ENCODE measurements at places on chromosomes 5 and 9.
A peak's percentile ranks its signal among the peaks of the same experiment; 100 is the strongest.

GRCh38 chr9:107894572-107895261 is 405.1 kb upstream of the KLF4 start:
- DNase-seq: no peak

DNA sequence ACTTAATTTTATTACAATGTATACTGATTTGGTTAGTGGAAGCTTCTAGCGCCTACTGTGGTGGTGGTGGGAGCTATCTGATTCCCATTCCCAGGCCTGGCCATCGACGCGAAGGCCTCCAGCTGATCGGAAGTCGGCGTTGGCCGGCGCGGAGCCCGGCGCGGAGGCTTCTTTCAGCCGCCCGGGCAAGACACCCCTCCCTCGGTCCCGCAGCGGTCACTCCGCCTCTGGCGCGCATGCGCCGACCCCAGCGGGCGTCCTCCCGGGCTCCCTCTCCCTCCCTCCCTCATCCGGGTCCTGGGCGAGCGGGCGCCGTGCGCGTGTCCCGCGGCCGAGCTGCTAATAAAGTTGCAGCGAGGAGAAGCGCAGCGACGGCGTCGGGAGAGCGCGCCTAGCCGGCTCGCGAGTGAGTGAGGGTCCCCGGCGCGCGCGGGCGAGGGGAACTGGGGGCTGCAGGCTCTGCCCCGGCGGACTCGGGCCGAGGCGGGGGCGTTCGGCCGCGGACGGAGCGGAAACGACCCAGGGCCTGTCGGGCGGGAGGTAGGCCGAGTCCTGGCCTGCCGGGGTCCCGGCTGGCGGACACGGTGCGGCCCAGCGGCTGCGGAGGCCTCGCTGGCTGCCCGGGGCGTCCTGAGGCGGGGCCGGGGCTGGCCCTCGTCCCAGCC is at the start of gene SMAD5:
TSS of gene SMAD5 (plus strand) at position 289 of the 665 bp plus-strand sequence. CDS start 20,916 bp downstream, outside the sequence.
- peak; percentile 90 for DNase-seq

DNA sequence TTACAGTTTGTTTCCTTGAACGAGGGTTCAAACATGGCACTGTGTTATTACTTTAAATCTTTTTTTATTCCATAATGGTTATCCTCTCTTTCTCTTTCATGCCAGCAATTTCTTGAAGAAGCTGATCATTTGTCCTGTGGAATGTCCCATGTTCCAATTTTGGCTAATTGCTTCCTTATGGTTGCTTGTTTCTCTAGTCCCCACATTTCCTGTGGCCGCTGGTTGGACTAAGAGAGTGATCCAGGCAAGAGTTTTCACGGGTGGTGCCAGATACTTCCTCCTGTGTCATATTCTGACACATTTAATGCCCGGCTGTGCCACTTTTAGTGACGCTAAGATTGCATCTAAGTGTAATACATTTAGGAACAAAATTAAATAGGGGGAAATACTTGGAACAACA is 83.8 kb upstream of the FAM169A start:
- DNase-seq: no peak

DNA sequence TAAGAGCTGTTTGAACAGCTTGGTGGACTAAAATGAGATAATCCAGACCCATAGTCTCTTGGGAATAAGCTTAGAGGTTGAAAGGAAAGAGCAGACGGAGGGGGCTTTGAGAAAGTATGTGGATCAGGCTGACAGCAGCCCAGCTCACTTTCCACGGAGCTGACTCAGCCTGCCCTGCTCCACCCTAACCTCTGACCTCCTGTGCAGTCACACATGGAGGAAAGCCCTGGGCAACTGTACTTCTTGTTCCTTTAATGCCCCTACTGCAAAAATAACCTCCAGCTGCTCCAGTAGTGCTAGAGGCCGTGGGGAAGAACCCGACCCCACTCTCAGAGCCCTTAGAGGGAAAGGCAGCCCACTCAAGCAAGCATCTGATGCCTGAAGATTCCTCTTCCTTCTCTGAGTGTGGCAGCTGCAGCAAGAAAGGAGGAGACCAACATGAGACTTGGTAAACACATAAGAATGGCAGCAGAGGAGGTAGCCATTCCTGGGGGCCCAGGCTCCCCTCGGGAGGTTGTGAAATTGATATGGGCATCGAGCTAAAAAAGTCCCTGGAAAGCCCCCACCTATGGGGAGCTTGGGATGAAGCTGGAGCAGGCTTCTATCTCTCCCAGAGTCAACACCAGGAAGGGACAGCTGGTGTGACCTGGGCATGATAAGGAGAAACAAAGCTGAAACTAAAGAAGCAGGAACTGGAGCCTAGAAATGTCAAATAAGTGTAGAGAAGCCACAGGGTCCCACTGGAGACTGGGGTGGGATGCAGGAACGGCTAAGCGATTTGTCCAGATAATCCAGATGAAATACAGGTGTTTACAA is 204.3 kb downstream of the PIK3R1 start:
- DNase-seq: no peak

DNA sequence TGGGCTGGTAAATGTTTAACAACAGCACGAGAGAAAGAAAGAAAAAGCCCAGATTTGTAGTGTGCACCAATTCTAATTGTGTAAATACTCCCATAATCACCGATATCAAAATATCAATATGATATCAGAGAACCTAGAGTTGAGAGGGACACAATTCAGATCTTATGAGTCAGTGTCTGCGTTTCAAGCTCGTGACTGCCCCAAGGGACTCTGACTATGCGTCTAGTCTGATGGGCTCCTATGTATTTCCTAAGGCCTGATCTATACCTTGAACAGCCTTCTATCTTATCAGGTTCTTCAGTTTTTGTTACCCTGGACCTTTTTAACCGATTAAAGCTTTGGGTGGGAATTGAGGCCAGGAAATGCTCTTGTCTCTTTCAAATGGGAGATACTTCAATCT is 243.0 kb upstream of the SLC24A2 start:
- DNase-seq: no peak

- no peak for DNase-seq
These were observed 28.9 kb downstream of the HSDL2 start for GRCh38 chr9:112408819-112409218.

DNA sequence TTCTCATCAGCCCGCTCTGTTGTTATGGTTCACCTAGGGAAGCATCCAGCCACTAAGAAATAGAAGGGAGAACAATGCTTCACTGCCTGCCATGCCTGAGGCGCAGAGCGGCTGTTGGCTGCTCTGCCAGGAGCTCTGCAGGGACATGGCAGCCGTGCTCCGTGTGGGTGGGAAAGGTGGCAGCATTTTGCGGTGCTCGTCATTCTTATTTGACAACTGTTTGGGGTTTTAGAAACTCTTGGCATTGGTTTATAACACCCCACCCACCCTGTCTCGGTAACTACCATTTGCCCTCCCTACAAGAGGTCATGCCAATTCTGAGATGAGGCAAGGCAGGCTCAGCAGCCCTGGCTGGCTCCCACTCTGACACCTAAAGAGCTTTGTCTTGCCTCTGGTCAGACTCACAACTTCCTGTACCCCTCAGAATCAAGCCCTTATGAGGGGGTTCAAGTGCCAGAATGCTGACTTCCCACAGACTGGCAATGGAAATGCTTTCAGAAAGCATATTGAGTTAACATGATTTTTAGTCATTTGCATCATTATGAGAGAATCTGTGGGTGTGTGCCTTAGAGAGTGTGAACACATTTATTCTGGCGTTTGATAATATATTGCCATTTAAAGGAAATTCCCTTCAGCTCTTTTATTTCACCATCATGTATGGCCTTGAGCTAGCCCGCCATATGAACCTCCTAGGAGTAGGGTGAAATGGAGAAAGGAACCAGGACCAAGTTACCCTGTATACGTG is 288.0 kb upstream of the ANKRD55 start:
- no peak for DNase-seq

- no peak for DNase-seq
These were observed 23.4 kb downstream of the PTCH1 start for GRCh38 chr9:95493402-95493801.

DNA sequence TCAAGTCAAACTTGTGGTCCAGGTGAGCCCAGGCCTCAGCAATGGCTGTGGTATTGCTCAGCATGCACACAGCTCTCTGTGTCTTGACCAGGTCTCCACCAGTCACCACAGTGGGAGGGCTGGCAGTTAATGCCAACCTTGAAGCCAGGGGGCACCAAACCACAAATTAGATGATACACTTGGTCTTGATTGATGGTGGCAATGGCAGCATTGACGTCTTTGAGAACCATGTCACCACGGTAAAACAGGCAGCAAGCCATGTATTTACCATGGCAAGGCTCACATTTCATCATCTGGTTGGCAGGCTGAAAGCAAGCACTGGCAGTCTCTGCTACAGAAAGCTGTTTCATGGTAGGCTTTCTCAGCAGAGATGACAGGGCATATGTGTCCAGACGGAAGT is 40.0 kb downstream of the NIM1K start:
- peak; percentile 64 for DNase-seq

- no peak for DNase-seq
These were observed 103.2 kb upstream of the IL7R start for GRCh38 chr5:35753500-35753899.

DNA sequence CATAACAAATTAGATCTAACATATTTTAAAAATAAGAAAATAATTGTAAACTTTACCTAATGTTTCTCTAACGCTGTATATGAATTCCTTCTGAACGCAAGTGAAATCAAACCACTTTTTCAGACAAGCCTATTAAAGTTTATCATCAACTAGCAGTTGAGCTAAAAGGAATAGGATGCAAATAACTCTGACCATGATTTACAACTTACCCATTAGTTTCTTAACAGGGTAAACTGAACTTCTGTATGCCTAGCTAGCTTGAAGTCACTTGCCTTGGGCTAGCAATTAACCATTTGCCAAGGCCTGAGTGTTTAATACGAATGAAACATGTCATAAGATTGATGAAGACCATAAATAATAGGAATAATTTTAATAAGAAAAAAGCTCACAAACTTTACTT is 762.7 kb upstream of the ARRDC3 start:
- no peak for DNase-seq

DNA sequence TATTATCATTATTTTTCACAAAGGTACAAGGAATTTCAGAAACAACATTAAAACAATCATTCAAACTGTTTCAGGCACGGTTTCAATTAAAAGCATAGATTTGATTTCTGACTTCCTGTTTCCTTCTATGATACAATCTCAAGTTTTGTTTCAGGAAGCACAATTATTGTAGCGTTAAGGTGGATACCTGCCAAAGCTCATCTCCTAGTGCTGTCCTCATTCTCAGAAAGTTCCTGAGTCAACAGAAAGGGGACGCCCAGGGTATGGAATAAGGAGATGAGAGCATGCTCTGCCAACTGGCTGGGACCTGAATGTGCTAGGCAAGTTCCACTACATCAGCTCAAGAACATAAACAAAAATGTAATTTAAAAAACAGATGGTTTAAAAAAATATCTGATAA is 2.0 kb upstream of the TRIM14 start:
- no peak for DNase-seq

DNA sequence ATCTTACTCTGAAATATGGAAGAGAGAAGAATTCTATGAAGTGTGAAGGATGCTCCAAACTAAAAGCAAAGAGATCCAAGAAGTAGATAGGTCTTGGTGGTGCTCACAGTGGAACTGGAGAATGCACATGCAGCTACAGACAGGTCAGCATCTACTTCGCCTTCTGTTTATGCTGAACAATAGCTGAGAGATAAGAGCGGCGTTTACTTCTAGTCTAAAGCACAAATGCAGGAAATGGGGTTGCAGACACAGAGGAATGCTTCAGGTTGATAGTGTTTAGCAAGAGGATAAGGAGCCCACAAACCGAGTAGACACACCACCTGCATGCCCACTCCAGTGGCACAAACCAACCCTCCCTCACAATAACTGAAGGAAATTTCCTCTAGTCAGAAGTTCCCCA is 180.0 kb upstream of the RGMB start:
- DNase-seq: no peak

- DNase-seq: no peak
These were observed 192.4 kb downstream of the ADAMTSL1 start for GRCh38 chr9:18666348-18666747.

DNA sequence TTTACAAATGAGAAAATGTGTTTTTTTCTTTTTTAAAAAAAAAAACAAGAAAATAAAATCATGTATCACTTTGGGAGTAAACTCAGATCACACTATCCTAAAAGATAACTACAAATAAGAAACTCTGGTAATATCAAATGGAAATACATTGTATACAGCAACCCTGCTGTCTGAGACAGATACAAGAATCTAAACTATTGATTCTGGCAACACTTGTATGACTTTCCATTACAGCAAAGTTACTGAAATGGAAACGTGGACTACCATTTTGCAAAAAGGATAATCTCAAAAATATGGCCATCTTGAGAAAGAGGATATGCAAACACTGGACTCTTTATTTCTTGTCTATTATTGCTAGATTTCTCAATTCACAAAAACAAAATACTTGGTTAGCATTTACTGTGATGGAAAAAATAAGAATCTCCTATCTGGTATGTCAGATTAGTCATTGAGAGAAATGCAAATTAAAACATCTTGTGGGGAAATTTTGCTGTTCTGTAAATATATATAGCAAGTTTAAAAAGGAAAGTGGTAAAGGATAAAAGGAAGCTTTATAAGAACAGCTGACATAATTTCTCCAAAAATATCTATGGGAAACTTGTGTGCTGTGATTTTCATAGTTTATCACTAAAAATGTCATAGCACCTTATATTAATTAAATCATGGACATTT is 112.9 kb upstream of the FER start:
- DNase-seq: no peak

GRCh38 chr5:122287101-122287500 is 24.9 kb upstream of the SNCAIP start:
- DNase-seq: no peak

GRCh38 chr5:170159101-170159698 is 53.5 kb downstream of the FOXI1 start:
- DNase-seq: no peak

All from activated effector memory CD4-positive, alpha-beta T cell treated with anti-CD3 and anti-CD28 coated beads, Interleukin-2, amount 50 U/mL, for 16 hours (primary cell).